ENCODE measurements at places on chromosomes 11 and 22. TPM values are rescaled to one million over a fixed set of nuclear protein-coding genes. Genes with fewer than 3 reads are reported as not detected.

MUC6 gene
- total RNA-seq: not detected

DNA sequence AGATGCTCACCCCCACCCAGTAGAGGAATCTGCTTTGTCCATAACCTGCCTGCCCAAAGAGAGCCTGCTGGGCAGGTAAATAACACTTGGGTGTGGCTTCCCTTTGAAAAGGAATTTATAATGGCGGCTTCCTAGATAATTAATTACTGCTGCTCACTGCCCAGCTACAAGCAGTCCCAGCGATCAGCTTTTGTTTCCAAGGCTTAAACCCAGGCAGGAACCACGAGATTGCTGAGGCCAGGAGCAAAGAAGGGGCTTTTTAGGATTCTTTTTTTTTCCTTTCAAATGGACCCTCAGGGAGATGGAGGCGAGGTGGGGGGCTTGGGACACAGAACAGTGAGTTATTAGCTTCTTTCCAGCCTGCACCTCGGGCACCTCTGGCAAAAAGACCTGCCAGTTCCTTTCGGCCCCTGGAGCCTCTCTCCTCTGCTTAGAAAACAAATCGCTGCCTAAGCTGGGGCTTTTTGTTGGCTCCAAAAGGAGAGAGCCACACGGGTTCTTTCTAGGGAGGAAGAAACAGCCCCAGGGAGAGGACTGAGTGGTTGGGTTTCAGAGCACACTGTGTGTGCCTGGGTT is 107.2 kb downstream of the TSPAN18 start:
- peaks cover 26% of the 10 kb centered on the region for H3K27me3 ChIP-seq
- no peaks in the 10 kb centered on the region for H3K36me3 ChIP-seq
- no peak overlapping the region for H3K27ac ChIP-seq
- H3K4me1 ChIP-seq: no peaks in the 10 kb centered on the region

GRCh38 chr11:6632116-6633073 is 13.2 kb upstream of the TPP1 start:
- no peak for DNase-seq
- no peak overlapping the region for H3K4me3 ChIP-seq
- H3K27me3 ChIP-seq: no peaks in the 10 kb centered on the region
- no peaks in the 10 kb centered on the region for H3K36me3 ChIP-seq
- no peak overlapping the region for H3K27ac ChIP-seq

GRCh38 chr22:43510281-43511070 is 98.7 kb downstream of the MPPED1 start:
- no peak for DNase-seq
- no peak overlapping the region for H3K4me3 ChIP-seq

FGF3 gene
- not detected for total RNA-seq

GRCh38 chr11:75910426-75911145 is 95.6 kb downstream of the UVRAG start:
- peaks cover 28% of the 10 kb centered on the region for H3K36me3 ChIP-seq
- H3K27ac ChIP-seq: no peak overlapping the region
- no peak overlapping the region for H3K4me3 ChIP-seq
- H3K4me1 ChIP-seq: peaks cover 20% of the 10 kb centered on the region
- H3K27me3 ChIP-seq: no peaks in the 10 kb centered on the region
- no peak for DNase-seq

STIP1 gene
- total RNA-seq: 335 TPM

TMEM184B gene
- 31.4 TPM for total RNA-seq

ACTN3 gene
- total RNA-seq: not detected

GRCh38 chr11:2383852-2384804 is 7.0 kb downstream of the CD81 start:
- peaks cover 16% of the 10 kb centered on the region for H3K36me3 ChIP-seq
- no peak overlapping the region for H3K27ac ChIP-seq
- H3K4me3 ChIP-seq: no peak overlapping the region
- peaks cover 64% of the 10 kb centered on the region for H3K4me1 ChIP-seq

DNA sequence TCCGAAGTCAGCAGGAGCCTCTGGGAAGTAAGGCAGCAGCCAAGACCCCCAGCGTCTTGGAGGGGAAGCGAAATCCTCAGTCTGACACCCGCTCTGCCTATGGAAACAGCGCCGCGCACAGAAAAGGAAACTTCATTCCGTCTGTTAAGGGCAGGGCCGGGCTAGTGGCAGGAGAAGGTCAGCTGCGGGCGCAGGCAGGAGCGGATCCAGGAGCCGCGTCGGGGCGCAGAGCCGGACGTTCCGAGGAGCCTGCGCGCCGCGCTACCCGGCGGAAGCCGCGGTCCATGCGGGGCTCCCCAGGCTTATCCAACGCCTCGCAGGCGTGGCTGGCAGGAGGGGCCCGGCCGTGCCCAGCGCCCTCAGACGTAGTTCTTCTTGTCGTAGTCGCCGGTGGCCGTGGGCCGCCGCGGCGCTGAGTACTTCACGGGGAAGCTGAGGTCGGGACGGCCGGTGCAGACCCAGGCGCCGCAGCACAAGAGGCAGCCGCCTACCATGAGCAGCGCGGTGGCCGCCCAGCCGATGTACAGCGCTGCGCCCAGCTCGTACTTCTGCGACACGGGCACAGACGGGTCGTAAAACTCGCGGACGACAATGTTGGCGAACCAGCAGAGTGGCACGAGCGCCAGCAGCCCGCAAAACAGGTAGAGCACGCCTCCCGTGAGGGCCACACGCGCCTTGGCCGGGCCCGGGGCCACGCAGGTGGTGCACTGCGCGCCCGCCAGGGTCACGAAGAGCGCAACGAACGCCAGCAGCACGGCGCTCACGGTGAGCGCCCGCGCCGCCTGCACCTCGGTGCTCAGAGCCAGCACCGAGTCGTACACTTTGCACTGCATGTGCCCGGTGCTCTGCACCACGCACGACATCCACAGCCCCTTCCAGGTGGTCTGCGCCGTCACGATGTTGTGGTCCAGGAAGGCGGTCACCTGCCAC is 705 bp downstream of the CLDN5 start:
- no peak for DNase-seq
- peak overlapping the region; percentile 28 for H3K4me3 ChIP-seq
- H3K27me3 ChIP-seq: peaks cover 28% of the 10 kb centered on the region
- peaks cover 12% of the 10 kb centered on the region for H3K36me3 ChIP-seq
- H3K4me1 ChIP-seq: peaks cover 16% of the 10 kb centered on the region
- H3K27ac ChIP-seq: no peak overlapping the region

GRCh38 chr11:26947379-26947844 is 46.5 kb upstream of the FIBIN start:
- no peak overlapping the region for H3K27ac ChIP-seq
- no peak overlapping the region for H3K4me3 ChIP-seq
- H3K4me1 ChIP-seq: no peaks in the 10 kb centered on the region
- no peak for DNase-seq
- no peaks in the 10 kb centered on the region for H3K36me3 ChIP-seq
- H3K27me3 ChIP-seq: no peaks in the 10 kb centered on the region

DNA sequence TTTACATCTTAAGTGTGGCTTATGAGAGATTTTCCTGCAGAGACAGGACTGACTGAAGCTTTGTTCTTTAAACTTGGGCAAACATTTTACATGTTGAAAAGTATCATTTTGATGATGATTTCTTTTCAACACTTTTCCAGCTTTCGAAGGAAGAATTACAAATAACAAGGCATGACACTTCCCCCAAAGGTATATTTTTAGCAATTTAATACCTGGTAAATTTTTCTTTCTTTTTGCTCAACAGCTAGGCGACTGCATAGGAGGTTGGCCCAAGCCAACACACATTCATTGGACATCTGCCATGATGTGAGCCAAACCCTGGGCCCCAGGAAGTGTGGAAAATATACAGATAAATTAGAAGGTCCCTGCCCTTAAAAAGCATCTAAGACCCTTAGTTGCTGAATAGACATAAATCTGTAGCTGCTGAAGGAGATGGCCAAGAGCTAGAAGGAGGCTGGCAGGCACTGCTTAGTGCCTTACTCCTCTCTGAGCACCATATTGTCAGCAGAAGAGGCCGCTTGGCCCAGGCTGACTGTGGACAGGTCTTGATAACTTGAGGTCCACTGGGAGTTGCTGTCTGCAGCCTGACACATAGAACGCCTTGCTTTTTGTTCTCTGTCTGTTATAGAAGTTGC is 53.3 kb upstream of the CD44 start:
- no peak overlapping the region for H3K27ac ChIP-seq
- no peak for DNase-seq
- H3K27me3 ChIP-seq: no peaks in the 10 kb centered on the region
- no peak overlapping the region for H3K4me3 ChIP-seq
- H3K36me3 ChIP-seq: peaks cover 12% of the 10 kb centered on the region

UCP2 gene
- 205 TPM for total RNA-seq

- H3K36me3 ChIP-seq: no peaks in the 10 kb centered on the region
- H3K27ac ChIP-seq: no peak overlapping the region
- no peak overlapping the region for H3K4me3 ChIP-seq
- peaks cover 5% of the 10 kb centered on the region for H3K27me3 ChIP-seq
- DNase-seq: no peak
- no peaks in the 10 kb centered on the region for H3K4me1 ChIP-seq
These were observed 175.0 kb downstream of the TENM4 start for GRCh38 chr11:79265756-79266322.

GRCh38 chr22:45203150-45203951 is 37.3 kb downstream of the KIAA0930 start:
- H3K27me3 ChIP-seq: no peaks in the 10 kb centered on the region
- no peak for DNase-seq
- peaks cover 3% of the 10 kb centered on the region for H3K36me3 ChIP-seq
- no peak overlapping the region for H3K27ac ChIP-seq

- peaks cover 10% of the 10 kb centered on the region for H3K27me3 ChIP-seq
- H3K27ac ChIP-seq: no peak overlapping the region
- peaks cover 30% of the 10 kb centered on the region for H3K4me1 ChIP-seq
- no peak overlapping the region for H3K4me3 ChIP-seq
- H3K36me3 ChIP-seq: peaks cover 13% of the 10 kb centered on the region
These were observed 1.3 kb upstream of the PARVG start for GRCh38 chr22:44179196-44179988.

TIMP3 gene
- not detected for total RNA-seq

OPCML gene
- total RNA-seq: not detected
